ENCODE measurements at places on chromosomes 11 and 22.

GRCh38 chr11:19895776-19896175 is 183.1 kb downstream of the NAV2 start:
- no peak for DNase-seq

GRCh38 chr22:31218565-31219262 is 6.6 kb downstream of the LIMK2 start:
- no peak for DNase-seq

DNA sequence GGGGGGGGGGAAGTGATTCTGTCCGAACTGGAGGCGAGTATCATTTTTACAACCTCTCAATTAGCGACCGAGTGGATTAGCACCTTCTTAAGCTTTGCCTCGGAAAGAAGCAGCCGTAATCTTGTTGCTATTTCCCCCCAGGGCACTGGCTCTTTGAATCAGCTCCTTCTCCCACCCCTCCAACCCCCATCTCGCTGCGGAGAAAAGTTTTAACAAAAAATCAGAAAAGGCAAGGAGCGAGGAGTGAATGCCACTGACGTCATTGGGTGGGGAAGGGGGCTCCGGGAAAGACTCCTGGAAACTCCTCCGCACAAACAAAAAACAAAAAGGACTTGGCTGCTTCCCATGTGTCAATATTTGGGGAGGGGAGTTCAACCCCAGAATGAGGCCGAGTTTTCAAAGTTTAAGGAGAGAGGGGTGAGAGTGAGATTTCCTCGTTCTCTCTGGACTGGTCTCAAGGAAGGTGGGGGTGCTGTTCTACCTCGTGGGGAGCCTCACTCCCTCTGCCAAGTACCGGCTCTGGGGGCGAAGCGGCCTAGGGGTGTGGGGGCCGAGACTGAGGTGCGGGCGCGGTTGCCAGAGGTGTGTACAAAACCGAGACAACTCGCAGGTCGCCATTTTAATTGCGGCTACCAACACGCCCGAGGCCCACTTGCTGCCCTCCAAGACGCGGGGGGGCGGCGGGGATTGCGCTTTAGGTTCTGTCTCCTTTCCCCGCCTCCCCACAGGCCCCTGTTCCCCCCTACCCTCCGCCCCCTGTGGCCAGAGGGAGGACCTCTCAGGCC is 2.5 kb upstream of the PAX6 start:
- DNase-seq: no peak

- peak; percentile 31 for DNase-seq
Measured at GRCh38 chr11:45057938-45058646, 88.3 kb upstream of the PRDM11 start.

GRCh38 chr22:11629661-11630385 is 3898.2 kb upstream of the OR11H1 start:
- no peak for DNase-seq

GRCh38 chr11:124195189-124195734 is 12.1 kb downstream of the OR10D3 start:
- DNase-seq: peak; percentile 66

DNA sequence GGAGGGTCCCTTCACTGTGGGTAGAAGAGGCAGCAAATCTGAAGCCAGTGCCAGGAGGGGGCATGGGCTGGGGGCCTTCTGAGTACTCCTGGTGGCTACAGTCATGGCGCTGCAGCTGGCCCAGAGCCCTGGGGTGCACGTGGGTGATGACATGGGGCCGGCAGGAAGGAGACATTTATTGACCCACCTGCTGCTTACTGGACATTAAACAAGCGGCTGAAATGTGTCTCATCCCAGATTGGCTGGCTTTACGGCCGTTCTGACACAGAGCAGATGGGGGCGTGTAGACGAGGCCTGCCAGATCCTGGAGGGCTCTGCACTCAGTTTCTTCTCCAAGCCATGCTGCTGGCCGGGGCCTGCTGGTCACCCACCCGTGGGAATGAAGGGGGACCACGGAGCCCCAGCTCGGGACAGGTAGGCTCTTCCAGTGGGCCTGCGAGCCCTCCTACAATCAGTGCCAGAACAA is 906.9 kb downstream of the BRD1 start:
- no peak for DNase-seq

- peak; percentile 68 for DNase-seq
Measured at GRCh38 chr11:120801801-120802689, 221.9 kb upstream of the TBCEL start.

DNA sequence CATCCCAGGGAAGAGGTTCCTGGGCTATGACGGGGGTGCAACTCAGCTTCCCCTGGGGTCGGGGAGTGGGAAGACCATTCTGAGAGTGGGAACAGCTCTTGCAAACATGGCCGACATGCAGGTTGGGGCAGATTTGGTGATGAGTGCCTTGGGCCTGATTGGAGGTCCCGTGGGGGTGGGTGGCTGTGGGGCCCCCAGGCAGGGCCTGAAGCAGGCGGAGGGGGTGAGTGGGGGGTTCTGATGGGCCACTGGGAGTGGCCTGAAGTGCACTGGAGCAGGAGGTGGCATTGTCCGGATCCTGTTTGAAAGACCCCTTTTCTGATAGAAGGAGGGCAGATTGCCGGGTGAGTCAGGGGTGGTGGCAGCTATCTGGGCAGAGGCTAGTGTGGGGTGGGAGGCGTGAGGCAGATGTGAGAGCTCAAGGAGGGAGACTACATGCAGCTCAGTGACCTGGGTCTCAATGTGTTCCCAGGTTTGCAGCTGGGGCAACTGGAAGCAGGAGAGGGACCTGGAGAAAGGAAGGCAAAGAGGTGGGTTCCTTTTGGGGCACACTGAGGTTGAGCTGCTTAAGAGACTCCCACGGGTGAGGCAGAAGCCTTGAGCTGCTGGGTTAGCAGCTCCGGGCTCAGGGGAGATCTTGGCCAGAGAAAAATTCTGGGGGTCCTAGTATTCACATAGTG is 15.1 kb downstream of the MYEOV start:
- DNase-seq: no peak

GRCh38 chr11:96943970-96944369 is 554.2 kb downstream of the JRKL start:
- no peak for DNase-seq

- no peak for DNase-seq
Measured at GRCh38 chr11:113436672-113437252, 38.4 kb downstream of the DRD2 start.

GRCh38 chr11:14789879-14790484 is 102.0 kb downstream of the CYP2R1 start:
- DNase-seq: peak; percentile 40

DNA sequence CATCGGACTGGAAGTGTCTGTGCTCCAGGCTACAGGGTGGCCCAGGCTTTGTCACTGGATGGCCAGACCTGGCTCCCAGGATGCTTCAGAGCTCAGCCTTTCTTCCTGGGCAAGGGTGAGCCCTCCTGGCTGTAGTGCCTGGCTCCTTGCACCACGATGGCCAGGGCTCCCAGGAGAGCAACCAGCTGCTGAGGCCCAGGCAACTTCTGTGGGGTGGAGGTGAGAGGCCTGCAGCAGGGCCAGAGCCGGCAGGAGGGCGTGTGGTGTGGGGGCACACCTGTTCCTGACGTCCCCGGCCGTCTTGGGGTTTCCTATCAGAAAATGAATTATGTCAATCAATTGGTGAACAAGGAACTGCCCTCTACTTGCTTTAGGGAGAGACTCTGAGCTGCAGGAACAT is 82.1 kb downstream of the DHCR7 start:
- no peak for DNase-seq

GRCh38 chr11:108069947-108070346 is 51.4 kb upstream of the ACAT1 start:
- DNase-seq: peak; percentile 88

- no peak for DNase-seq
Measured at GRCh38 chr11:10483584-10483983, 28.5 kb downstream of the AMPD3 start.

DNA sequence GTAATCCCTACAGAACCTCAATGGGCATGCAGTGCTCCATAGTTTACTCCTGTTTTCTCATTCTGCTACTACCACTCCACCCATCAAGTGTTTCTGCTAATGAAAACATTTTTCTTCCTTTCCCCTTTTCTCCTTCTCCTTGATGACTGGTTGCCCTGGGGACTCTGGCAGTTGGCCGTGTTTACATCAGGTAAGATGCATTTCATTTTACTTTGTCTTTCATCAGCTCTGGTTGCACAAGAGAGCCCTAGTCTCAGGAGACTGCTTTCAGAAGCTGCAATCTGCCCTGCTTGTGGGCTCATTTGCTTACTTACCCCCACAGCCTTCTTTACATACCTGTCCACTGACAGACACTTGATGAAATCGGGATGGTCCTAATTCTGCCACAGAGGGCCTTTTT is 19.6 kb upstream of the LIMK2 start:
- peak; percentile 58 for DNase-seq

- DNase-seq: no peak
Measured at GRCh38 chr11:82082976-82083375, 650.7 kb downstream of the FAM181B start.

GRCh38 chr11:86108191-86108590 is 39.3 kb upstream of the PICALM start:
- DNase-seq: no peak

DNA sequence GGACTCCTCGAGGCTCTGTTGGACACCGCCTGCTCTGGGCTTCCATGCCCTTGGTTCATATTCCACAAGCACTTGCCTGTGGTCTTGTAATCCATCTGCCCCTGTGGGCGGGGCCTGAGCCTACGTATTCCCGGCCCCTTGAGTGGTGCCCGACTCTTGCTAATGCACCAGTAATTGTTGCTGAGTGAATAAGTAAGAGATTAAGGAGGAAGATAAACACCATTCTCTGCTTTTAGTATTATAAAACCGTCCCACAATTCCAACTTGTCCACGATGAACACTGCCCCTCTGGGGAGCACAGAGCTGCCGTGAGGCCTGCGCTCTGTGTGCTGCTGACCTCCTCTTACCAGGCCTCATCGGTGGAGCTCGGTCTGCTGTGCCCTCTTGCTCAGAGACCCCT is 50.3 kb downstream of the MICAL2 start:
- DNase-seq: no peak

- DNase-seq: no peak
Measured at GRCh38 chr11:71311928-71312510, 59.6 kb upstream of the SHANK2 start.

DNA sequence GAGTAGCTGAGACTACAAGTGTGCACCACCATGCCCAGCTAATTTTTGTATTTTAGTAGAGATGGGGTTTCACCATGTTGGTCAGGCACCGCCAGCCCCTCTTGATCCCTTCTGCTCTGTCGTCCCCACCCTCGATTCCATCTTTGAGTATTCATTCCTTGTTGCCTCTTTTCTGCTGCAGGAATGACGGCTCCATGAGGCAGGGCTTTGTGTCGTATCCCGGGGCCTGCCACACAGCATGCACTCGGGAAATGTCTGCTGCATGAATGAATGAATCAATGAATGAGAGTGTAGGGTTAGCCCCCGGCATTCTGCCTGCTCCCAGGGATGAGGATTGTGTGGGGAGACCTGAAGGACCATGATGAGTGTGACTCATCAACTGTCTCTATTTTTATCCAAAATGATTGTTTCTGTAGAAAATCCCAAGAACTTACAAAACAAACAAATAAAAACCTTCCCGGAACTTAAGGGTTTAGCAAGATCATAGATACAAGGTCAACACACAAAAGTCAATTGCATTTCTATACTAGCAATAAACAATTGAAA is 54.6 kb upstream of the SLC22A12 start:
- DNase-seq: peak; percentile 18

DNA sequence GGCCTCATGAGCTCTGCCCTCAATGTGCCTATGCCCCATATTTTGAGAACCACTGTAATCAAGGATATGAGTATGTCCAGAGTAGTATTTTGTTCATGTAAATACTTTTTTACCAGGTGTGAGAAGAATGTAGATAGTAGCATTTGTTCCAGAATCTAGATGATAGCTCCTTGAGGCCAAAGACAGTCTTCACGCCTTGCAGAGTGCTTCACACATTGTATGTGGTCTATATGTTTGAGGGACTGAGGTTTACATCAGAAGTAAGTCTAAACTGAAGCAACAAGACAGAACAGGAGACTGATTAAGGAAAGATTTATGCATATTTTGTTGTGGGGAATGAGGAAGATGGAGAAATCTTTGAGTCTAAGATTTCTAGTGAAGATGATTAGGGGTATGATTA is 12.5 kb downstream of the CEP57 start:
- DNase-seq: no peak

DNA sequence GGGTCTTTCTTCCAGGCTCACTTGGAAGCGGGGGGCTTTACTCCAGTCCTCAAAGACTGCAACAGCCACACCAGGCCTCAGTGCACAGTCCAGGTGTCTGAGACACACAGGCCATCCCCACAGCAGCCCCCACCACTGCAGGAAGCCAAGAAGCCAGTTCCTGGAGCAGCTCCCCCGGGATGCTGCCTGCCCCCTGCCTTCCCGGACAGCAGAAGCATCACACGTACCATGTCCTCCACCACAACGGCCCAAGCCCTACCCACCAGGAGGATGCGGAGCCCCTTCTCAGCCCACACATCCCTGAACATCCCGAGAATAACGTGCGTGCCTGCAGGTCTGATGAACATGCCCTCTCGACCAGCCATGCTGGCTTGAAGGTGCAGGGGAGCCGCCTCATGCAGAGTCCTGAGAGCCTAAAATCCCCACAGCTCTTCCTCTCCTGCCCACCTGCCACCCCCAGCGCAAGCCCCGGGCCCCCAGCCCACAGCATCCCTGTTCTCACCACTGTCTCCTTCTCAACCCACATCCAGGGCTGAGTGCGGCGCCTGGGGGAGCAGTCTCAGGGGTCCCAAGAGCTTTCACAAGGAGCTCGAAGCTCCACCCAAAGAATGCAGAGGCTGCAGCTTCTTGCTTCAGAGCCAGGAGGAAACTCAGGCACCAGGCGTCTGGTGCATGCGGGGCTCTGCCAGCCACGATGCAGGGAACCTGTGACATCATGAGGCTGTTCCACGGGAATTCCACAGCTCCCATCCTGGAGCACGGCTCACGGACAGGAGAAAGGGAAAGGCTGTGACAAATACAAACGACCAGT is 209.6 kb downstream of the BRD1 start:
- DNase-seq: no peak

GRCh38 chr22:44372611-44373010 is 59.9 kb upstream of the SHISAL1 start:
- no peak for DNase-seq

DNA sequence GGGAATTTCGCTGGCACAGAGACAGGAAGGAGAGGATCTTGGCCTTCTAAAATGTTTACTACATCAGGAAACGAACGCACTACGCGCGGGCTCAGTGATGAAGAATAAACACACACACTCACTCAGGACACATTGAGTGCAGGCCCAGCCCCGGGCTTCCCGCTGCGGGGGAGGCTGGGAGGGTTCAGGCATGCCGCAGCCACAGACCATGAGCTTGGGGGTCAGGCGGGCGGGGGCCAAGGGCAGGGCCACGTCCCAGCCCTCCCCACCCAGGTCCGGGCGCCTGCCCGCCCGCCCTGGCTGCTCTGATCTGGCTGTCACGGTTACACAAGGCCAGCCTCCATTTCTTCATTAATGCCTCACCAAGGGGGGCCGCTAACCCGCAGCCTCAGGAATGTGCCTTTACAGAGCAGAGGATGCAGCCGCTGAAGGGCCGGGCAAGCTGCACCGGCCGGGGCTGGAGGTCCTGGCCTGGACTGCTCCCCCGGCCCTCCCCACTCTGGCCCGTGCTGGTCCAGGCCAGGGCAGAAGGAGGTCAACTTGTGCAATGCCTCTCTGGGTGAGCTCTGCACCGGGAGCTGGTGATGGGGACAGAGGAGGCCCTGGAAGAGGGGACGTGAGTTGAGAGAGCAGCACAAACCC is 41.7 kb downstream of the IGF2 start:
- DNase-seq: peak; percentile 81
